ENCODE measurements at places on chromosomes 12 and 14. TPM values are rescaled to one million over a fixed set of nuclear protein-coding genes. Genes with fewer than 3 reads are reported as not detected.
A peak's percentile ranks its signal among the peaks of the same experiment; 100 is the strongest.

- peak; percentile 65 for DNase-seq
These were observed 86.5 kb downstream of the SRGAP1 start for GRCh38 chr12:63930971-63931370.

PTMS gene
- 199 TPM for polyA plus RNA-seq

DNA sequence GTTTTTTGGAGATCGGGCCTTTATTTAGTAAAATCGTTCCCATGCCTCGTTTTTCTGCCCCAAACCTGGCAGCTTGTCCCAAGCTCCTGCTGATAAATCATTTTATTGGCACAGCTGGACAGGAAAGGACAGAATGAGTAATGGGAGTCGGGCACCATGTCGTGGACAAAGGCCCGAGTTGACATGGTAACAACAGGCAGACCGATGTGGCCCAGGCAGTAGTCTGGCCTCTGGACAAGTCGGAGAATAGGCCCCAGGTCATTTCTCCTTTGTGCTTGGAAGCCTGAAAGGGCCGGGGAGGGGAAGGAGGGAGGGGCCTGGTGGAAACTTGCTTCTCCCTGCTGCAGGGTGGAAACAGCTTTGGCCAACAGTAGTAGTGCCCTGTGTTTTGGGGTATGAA, 234.9 kb downstream of the SUDS3 start:
- DNase-seq, result no peak

DNA sequence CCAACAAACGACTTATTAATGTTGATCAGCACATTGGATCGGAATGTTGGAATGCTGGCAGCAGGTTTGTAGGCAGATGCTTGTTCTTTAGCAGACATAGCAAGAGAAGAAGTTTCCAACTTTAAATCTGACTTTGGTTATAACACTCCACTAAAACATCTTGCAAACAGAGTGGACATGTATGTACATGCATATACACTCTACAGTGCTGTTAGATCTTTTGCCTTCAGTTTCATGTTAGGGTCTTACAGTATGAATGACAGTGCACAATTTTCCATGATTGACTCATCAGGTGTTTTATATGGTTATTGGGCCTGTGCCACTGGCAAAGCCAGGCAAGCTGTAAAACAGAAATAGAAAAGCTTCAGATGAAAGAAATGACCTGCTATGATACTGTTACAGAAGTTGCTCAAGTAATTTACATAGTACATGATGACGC, 14.3 kb upstream of the DHRS7 start:
- peak; percentile 88 for DNase-seq

LRFN5 gene
- polyA plus RNA-seq, result not detected

DNA sequence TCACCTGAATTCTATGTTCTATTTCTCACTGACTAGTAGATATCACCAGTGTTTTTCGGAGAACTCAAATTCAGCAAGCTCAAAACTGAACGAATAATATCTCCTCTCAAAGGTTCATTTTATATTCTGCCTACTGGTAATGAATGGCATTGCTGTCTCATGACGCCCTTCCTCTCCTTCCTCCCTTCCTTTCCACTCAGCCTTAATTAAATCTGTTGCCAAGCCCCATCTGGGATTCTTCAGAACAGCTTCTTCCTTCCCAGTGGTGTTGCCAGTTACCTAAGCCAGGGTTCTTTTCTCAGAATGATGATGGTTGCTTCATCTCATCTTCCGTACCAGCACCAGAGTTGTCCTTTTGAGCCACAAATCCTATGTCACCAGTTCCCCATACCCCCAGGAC, 143.2 kb downstream of the SYNE2 start:
- no peak for DNase-seq

GRCh38 chr12:111411185-111411764, 5.6 kb downstream of the SH2B3 start:
- DNase-seq, result no peak

RHOJ gene
- 11.2 TPM for polyA plus RNA-seq

GRCh38 chr12:118098911-118099671, 4.7 kb downstream of the VSIG10 start:
- no peak for DNase-seq

DNA sequence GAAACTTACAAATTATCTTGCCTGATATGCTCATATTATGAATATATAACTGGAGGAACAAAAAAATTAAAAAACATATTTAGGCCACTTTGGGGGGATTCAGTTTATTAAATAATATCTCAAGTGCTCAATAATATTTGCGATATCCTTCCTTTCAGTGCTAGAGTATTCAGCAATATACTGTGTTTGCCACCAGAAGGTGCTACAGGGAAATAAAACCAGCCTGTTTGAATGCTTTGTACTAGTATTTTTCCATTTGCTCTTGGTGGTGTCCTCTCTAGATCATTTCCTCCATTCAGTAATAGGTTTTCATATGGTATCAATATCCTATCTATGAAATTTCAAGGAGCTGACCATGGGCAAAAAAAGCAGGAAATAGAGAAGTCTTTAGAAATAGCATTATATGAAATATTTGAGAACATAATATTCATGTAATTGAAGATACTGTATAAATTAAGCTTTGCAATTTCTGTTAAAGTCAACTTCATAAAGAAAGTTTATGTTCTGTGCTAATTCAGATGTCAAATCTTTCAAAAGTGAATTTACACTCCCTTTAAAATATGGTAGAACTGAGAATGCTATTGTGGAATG, 106.2 kb upstream of the NAV3 start:
- peak; percentile 25 for DNase-seq

- DNase-seq, result peak; percentile 84
These were observed 319.2 kb downstream of the BCL11B start for GRCh38 chr14:98952593-98953350.

DNA sequence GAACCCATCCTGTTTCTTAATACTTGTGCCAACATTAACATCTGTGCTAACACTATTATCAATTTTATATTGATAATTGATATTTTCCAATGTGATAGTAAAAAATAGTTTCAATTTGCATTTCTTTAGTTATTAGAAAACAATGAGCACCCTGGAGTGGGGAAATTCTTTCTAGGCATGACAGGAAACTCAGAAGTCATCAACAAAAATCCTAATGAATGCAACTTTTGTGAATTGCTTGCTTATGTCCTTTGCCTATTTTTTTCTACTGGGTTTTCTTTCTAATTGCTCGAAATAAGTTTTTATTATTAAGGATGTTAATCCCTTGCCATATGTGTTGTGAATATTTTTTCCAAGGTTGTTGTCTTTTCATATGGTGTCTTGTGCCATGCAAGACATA, 18.1 kb upstream of the WDR20 start:
- no peak for DNase-seq

BAZ1A gene
- polyA plus RNA-seq, result 24.7 TPM

P2RX7 gene
- 0.26 TPM for polyA plus RNA-seq

DNA sequence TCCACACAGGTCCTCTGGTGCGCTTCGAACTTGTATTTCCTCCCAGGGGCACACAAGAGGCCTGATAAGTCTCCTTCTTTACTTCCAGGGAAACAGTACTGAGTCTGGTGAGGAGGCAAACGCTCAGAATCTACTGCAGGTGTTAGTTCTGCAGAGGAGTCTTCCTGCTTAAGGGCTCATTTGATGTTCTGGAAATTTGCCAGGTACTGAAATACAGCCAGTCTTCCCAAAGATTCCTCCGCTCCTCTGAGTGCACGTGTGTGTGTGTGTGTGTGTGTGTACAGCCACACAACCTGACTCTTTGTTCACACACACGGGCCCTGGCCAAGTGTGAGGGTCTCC, 92.0 kb downstream of the FBXL14 start:
- DNase-seq, result no peak
